ENCODE measurements at places on chromosomes 3 and 15.

DNA sequence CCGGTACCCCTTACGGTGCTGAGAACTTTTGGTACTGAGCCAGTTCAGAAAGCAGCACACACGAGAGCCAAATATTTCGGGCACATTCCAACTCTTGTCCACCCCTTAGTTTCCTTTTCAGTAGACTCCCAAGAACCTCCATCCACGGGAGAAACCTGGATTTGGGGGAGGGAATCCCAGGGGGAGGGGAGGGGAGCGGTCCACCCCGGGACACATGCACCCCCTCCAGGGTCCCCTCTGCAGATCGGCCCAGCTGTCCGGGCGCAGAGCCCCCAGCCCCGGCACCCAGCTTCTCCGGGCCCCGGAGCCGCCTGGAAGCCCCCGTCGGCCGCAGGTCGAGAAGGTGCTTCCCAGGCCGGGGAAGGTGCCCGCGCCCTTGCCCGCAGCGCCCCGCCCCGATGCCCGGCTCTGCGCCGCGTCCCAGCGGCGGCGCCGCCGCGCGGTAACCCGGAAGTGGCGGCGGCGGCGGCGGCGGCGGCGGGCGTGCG, 455 bp upstream of the ABHD17C start:
- DNase-seq = no peak

GRCh38 chr15:91311986-91312385, 211.9 kb downstream of the SV2B start:
- DNase-seq = no peak

DNA sequence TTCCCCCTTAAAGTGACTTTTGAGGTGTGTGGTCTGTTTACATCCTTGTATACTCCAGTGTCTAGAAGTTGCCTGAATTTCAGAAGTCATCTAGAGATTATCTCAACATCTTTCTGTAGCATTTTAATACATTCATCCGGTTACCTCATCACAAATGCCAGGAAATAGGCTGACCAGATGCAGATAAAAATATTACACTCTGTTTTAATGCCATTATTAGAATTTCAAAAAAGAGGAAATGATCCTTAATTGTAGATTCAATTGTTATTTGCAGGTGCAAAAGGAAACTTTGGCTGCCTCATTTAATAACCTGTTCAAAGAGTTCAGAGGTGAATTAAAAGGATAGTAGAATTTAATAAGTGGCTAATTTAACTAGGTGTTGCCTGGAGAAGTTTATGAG, 290.9 kb downstream of the C3orf38 start:
- DNase-seq = no peak

- DNase-seq = no peak
Measured at GRCh38 chr3:122356402-122356801, 26.6 kb downstream of the MIX23 start.

GRCh38 chr15:99135194-99135593, 30.3 kb downstream of the SYNM start:
- no peak for DNase-seq

- DNase-seq = no peak
Measured at GRCh38 chr15:95653361-95653805, 677.1 kb upstream of the NR2F2 start.

DNA sequence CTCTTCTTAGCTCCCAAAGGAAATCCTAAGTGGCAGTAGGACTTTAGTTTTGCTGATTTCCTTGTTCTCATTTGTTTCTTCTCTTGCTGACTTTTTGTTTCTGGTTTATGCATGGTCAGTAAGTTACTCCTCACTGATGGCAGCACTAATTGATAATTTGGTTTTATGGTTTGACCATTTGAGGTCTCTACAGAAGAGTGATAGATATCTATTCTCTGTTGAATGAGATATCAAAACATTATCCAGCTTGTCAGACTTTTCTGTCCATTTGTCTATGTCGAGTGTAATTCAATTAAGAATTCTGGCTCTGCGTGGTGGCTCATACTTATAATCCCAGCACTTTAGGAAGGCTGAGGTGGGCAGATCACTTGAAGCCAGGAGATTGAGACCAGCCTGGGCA, 84.5 kb upstream of the PLXND1 start:
- DNase-seq = no peak

GRCh38 chr3:108388136-108389132, 92.1 kb downstream of the HHLA2 start:
- no peak for DNase-seq

DNA sequence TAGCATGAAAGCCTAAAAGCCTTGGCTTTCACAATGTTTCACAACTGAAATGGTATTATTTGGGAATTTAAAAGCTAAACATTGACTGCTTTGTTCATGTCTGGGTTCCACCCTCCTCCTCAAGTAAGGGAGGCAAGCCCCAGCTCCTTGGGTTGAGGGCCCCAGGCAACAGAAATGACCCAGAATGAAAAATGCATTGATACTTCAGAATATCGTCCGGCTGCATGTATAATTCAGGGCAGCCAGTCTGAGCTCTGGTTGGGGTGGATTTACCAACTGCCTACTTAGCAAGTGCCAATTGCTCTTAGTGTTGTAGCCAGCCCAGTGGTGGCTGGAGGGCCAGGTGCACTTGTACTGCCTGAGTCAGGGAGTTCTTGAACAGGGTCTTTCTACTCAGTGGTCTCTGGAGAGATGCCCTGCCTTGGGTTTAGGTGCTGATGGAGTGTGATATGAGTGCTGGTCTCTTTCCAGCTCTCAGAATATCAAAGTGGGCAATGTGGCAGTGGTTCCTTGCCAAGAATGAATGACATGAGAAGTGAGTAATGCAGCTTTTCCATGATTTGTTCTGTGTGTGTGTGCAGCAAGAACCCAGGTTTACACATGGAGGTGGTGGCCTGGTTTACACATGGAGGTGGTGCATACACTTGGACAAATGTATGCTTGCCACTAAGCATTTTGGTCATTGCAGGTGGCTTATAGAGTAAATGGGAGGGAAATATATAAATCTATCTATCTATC, 40.9 kb upstream of the ADAMTSL3 start:
- DNase-seq = no peak

- DNase-seq = no peak
Measured at GRCh38 chr3:53846851-53847155, 435 bp downstream of the IL17RB start.

- DNase-seq = no peak
Measured at GRCh38 chr3:105353485-105354161, 13.1 kb upstream of the ALCAM start.

GRCh38 chr15:92394309-92395097, 822 bp downstream of the ST8SIA2 start:
- DNase-seq = no peak

DNA sequence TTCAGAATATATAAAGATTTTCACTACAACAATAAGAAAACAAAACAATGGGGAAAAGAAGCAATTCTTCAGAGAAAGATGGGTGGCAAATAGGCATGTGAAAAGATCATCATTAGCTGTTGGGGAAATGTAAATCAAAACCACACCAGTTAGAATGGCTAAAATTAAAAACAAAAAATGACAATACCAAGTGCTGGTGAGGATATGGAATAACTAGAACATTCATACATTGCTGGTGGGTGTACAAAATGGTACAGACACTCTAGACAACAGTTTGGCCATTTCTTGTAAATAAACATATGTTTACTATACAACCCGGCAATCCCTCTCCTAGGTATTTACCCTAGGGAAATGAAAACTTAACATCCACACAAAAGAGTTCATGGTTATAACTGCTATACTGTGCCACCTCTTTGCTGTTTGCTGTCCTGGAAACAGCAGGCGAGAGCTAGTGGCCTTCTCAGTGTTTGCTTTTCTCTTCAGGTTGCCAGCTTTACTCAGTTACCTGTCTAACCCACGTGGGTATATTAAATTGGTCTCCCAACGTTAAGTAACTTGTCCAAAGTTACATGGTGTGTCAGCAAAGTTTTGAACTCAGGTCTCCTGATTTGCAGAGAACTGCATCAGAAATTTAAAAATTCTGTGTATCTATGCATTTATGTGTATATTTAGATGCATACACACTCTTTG, 4.6 kb upstream of the NIT2 start:
- DNase-seq = no peak

DNA sequence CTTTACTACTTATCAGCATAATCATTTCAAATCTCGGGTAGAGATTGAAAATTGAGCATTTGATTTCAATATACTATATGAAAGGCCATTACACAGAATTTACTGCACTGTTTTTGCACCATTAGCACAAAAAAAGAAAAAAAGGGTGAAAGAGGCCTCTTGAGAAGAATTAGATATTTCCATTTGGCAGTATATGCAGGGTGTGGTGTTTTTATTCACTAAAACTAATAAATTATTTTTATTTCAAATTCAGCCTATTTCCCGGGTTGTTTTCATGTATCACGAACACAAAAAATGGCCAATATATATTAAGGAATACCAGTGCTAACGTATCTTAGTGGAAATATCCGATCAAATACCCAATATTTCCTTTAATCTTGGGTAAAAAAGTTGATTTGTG, 110.5 kb upstream of the TBL1XR1 start:
- no peak for DNase-seq

DNA sequence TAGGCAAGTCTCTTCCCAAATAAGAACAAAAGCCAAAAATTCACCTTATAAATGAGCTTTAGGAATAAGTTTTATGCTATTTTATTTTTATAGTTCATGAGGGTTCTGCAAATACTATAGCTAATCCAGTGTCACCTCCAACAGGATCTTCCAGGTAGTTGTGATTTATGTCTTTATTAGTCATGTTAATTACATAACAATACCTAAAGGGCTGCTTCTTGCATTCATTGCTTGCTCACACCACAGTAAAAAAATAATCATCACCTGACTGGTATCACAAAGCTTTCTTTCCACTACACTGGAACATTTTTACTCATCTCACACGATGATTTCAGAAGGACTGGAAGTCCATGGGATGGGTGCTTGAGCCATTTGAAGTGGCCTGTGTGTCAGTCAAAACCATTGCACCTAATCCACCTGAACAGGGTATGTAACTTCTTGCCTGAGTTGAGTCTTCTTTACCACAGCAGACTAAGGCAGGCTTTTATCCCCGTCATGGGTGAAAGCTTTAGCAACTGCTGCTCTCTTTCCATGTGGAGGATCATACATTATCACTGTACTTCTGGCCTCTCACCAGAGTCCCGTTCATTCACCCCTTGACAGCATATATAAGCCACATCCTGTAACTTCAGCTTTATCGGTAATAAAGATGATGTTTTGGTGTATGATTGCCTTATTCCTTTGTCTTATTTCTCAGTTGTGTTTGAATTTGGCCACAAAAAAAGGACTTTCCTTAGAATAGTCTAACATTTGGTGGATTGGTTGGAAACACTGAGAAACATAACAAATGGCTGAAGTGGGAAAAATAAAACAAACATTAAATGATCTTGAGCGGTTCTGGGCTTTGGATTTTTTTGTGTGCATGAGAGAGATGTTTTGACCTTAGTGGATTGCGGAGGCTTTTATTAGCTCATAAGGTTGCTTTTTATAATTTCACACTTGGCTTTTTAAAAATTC, 382.6 kb upstream of the THBS1 start:
- DNase-seq = no peak

DNA sequence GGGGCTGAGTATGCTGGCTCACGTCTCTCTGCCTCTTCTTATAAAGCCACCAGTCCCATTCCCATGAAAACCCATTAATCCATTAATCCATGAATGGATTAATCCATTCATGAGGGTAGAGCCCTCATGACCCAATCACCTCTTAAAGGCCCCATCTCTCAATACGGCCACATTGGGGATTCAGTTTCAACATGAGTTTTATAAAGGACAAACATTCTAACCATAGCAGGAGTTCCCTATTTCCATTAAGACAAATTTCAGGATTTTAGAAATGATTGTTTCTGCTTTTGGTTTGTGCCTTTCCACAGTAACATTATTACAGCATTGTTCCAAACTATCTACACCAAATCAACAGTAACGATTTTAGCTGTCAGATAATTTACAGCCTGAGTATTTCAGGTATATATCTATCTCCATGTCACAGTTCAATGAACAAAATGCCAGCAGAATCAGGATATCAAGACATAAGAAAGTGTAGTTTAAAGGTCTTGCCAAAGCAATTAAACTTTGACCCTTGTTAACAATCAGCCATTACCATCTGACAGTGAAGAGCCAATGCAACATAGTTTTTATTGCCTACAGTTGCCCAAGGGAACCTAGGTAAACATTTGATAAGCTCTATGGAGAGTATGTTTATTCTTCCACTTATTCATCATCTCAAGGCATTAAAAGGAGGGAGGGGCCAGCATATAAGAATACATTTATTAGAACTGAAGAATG, 3.8 kb downstream of the TSPAN3 start:
- no peak for DNase-seq

GRCh38 chr15:64158363-64159134, 4.3 kb downstream of the PPIB start:
- no peak for DNase-seq

GRCh38 chr3:181313335-181313734, 323.8 kb upstream of the DNAJC19 start:
- no peak for DNase-seq

- no peak for DNase-seq
Measured at GRCh38 chr3:133996996-133997395, 32.7 kb downstream of the SLCO2A1 start.

- no peak for DNase-seq
Measured at GRCh38 chr3:101602731-101603130, 28.8 kb downstream of the PCNP start.

DNA sequence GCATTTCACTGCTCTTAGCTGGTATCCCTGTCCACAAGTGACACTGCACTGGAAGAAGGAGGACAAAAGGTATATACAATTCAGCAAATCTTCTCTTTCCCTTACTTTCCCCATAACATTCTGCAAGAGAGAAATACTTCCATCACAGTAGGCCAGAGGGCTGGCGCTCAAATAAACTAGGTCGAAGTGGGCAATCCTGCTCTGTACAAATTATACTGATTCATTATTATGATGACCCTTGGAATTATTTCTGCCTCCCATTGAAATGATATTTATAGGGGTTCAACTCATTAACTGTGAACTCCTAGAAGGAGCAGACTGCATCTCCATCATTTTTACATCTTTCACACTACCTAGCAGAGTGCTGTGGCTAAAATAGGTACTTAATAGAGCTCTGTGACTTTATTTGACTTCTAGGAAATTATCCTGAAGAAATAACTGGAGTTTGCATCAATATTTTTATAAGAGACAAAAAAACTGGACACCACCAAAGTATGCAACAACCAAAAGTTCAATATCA, 80.7 kb downstream of the ADAMTS9 start:
- DNase-seq = no peak

DNA sequence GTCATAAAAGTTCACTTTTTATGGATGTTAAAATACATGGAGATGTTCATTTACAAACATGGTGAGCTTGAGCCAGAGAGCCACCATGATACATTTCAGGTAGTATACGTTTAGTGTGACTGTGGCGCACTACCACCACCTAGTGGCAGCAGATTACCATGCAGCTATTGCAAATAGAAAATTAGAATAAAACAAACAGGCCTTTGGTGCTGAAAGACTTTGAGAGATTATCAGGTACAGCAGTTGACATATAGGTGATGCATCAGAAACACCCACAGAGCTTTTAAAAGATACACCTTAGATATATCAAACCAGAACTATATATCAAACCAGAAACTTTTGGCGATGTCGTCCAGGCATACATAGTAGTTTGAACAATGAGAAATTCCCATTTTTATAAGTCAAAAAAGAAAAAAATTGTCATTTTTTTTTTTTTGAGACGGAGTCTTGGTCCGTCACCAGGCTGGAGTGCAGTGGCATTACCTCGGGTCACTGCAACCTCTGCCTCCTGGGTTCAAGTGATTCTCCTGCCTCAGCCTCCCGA, 42.0 kb upstream of the ICE2 start:
- DNase-seq = peak; percentile 77

Measured in activated CD4-positive, alpha-beta T cell treated with anti-CD3 and anti-CD28 coated beads for 24 hours (primary cell).